SIG-M5 (cell line): ENCODE measurements at places on chromosomes 13 and 19.

- peak; percentile 91 for DNase-seq
Observed at GRCh38 chr13:114067381-114067885, 65.0 kb downstream of the RASA3 start.

DNA sequence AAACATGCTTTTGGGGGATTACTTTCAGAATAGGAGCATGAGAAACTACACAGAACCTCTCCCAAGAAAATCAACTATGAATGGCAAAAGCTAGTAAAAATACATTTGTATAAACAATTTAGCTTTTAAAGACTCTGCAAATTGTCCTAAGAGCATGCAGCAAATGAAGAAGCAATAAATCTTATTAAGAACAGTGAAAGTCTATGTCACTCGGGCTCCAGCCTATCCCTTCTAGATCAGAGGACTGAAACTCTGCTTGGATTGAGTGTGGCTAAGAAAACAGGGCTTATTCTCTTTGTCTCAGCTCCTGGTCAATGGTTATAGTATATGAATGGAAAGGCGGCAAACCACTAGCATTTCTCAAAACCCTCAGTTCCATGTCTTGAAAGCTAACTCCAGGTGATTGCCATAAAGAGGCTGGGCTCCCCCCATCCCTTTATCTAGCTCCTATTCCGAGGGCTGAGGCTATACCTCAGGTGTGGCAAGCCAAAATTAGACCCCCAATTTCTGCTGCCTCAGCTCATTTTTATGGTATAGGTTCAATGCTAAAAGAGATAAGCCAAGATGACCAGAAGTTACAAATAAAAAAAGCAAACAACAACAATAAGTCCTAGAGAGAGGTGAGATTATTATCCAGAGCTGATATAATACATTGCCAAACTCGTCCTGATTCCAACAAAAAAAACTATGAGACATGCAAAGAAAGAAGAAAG, 953.2 kb downstream of the SLITRK6 start:
- no peak for DNase-seq

DNA sequence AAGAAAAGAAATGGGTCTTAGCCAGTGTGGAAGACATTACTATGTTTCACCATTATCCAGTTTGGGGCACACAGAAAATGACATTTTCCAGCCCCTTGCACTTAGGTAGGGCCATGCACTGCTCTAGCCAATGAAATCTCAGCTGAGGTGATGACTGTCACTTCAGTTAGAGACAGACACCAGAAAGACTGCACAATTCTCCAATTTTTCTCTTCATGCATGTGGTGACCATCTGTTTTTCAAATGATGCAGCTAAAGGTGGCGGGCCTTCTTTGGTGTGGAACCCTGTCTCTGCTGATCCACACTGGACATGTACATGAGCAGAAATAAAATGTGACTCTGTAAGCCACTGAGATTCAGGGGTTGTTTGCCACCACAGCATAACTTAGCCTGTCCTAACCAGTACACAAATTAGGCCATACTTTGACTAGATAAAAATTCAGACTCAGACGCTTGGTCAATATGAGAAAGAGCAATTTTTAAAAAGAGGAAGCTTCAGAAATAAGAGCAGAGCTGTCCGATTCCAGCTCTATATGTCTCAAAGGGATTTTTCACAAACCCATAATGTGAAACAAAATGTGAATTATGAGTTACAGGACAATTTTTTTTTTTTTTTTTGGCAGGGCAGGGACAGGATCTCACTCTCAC, 6.7 kb downstream of the ZNF565 start:
- no peak for DNase-seq

DNA sequence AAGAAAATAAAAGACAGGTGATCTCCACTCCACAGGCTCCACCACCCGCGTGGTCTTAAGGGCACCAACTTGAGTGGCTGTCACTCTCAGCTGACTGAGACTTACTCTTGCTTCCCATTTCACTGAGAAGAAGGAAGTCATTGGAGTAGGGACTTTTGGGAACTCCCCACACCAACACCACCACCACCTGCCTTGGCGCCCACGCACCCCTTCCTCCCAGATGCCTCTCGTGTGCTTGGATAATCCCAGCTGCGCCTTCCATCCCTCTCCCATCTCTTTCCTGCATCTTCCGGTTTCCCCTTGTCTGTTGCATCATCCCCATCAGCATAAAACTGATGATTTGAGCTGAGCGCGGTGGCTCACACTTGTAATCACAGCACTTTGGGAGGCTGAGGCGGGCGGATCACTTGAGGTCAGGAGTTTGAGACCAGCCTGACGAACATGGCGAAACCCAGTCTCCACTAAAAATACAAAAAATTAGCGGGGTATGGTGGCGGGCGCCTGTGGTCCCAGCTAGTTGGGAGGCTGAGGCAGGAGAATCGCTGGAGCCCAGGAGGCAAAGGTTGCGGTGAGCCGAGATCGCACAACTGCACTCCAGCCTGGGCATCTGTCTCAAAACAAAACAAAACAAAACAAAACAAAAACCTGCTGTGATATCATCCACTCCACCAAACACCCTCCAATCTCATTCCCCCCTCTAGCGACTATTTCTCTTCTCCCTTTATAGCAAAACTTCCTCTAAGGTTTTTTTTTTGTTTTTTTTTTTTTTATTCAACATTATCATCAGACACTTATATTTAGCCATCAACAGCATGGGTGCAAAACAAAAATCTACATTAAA, 25.5 kb downstream of the AP2S1 start:
- no peak for DNase-seq

GRCh38 chr19:56377105-56377924, 16.0 kb downstream of the ZNF582 start:
- DNase-seq = no peak

DNA sequence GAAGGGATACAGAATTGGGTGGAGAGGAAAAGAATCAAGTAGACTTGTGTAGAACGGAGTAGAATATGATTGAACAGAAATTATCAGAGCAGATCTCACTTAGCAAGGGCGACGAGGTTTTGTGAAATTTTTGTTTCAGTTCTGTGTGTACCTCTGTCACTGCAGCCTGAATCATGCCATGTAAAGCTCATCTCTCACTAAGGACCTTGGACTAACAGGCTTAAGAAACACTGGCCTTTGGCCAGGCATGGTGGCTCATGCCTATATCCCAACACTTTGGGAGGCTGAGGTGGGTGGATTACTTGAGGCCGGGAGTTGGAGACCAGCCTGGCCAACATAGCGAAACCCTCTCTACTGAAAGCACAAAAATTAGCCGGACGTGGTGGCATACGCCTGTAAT, 62.6 kb downstream of the MYH14 start:
- no peak for DNase-seq

DNA sequence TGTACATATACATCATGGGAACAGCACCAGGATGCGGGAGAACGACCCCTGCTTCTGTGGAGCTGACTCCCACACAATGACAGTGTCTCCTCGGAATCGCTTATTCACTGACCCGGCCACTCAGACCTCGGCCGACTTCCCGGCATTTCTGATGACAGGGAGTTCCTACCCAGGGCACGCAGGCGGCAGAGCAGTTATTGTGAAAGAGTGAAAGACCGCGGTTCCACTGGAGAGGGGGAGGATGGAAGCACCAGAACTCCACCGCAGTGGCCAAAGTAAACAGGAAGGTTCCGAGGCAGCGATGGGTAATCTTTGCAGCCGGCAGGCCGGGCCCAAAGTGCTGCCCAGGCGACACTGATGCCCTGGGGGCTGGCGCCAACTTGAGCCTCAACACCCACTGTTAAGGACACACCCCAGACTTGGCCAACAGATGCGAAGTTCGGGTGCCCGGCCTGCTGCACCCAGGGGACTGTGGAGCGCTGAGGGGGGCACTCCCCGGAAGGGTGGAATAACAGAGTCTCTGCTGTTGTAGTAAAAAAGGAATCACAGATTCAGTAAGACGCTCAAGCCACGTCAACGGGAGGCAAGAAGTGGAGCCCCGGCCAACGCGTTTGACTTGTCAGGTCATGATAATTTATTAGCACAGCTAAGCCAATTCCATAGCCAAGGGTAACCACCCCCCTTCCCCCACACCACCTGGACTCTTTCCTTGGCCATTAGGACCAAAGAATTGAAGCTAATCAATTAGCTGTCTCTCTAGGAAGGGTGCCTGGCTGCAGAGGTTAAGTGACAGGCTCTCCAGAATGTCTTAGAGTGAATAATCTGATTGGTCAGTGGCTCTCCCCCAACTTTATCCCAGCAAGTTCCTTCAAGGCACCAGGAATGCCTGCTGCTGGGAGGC, 5.8 kb downstream of the MLLT1 start:
- no peak for DNase-seq

DNA sequence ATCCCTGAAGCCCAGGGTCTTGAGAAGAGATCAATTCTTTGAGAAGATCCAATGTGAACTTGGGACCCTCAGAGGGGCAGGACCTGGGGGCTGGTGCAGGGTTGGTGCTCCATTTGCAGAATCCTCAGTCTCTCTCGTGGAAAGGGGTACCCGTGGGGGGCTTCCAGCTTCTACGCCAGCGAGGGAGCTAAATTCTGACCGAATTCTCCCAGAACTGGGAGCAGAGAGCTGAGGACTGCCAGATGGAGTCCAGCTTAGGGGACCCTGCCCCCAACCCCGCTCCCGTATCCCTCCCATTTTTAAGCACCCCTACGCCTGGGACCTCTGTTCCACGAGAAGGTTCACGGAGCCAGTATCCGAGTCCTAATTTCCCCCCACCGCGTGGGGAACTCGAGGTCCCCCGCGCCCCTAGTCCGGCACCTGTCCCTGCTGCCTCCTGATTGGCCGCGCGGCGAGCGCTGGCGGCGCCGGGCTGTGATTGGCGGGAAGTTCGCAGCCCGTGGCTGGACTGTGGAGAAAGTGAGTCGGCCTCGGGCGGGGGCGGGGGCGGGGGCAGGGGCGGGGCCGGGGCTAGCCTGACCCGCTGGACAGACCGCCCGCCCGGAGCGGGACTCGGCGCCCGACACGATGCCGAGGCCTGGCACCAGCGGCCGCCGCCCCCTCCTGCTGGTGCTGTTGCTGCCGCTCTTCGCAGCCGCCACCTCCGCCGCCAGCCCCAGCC, 4.4 kb upstream of the LTBP4 start:
- no peak for DNase-seq

DNA sequence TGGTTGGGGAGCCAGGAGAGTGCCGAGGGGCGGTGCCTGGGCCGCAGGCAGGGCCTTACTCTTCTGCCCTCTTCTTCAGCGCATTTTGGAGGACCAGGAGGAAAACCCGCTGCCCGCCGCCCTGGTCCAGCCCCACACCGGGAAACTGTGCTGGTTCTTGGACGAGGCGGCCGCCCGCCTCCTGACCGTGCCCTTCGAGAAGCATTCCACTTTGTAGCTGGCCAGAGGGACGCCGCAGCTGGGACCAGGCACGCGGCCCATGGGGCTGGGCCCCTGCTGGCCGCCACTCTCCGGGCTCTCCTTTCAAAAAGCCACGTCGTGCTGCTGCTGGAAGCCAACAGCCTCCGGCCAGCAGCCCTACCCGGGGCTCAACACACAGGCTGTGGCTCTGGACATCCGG, 9.4 kb downstream of the PGLS start:
- DNase-seq = no peak

DNA sequence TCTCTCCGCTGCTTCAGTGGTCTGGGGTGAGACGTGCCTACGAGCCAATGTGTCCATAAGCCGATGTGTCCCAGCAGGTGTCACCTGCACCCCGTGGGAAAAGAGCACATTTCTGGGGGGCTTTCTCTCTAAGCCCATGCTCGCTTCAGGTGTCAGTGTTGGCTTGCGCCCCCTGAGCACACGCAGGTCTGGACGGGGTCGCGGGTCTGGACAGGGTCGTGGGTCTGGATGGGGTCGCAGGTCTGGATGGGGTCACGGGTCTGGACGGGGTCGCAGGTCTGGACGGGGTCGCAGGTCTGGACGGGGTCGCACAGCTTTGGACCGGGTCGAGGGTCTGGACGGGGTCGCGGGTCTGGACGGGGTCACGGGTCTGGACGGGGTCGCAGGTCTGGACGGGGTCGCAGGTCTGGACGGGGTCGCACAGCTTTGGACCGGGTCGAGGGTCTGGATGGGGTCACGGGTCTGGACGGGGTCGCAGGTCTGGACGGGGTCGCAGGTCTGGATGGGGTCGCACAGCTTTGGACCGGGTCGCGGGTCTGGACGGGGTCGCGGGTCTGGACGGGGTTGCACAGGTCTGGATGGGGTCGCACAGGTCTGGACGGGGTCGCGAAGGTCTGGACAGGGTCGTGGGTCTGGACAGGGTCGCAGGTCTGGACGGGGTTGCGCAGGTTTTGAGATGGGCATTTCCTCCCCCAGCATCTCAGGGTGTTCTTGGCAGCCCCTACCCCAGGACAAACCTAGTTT, 24.5 kb upstream of the TFDP1 start:
- no peak for DNase-seq

GRCh38 chr13:110161112-110161882, 145.7 kb downstream of the COL4A1 start:
- peak; percentile 70 for DNase-seq

DNA sequence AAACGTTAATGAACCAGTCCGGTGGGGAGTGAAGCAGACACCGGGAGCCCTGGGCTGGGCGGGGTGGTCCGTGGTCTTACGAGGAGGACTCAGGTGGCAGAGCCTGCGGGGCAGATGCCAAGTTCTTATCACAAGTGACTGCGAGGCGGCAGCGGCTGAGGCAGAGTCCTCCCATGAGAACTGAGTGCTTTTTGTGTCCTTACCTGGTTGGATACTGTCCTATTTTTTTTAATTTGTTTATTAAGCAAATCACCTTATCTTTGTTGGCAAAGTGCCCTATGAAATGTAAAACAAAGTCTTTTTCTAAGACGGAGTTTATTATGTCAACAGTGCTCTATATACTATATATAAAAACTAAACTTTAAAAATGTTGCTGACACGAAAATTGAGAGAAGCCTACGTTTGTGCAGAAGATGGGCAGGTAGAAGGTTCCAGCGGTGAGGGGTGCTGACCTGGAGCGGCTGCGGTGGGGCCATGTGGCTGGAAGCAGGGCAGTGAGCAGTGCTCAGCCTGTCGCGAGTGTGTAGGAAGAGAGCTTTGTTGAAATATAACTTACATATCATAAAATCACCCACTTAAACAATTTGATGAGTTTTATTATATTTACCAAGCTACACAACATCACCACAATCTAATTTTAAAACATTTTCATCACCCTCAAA, 82.2 kb downstream of the ATP11A start:
- DNase-seq = no peak

GRCh38 chr19:42140125-42140754, 8.0 kb upstream of the POU2F2 start:
- no peak for DNase-seq

- DNase-seq = no peak
Observed at GRCh38 chr13:72431981-72432682, 295.3 kb downstream of the MZT1 start.

DNA sequence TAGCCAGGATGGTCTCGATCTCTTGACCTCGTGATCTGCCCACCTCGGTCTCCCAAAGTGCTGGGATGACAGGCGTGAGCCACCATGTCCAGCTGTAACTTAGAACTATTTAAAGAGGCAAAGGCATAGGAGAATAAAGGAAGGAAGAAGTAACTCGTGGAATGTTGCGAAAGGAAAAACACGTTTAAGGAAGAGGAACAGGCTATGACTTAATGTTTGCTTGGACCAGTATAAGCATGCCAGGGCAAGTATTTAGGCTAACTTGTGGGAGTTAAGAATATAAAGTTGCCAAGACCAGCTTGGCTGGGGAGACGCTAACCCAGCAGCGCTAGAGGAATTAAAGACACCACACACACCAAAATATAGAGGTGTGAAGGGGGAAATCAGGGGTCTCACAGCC, 33.5 kb downstream of the ZNF844 start:
- DNase-seq = no peak
